ENCODE measurements at places on chromosomes 16 and 17. TPM values are rescaled to one million over a fixed set of nuclear protein-coding genes. Genes with fewer than 3 reads are reported as not detected.

DNA sequence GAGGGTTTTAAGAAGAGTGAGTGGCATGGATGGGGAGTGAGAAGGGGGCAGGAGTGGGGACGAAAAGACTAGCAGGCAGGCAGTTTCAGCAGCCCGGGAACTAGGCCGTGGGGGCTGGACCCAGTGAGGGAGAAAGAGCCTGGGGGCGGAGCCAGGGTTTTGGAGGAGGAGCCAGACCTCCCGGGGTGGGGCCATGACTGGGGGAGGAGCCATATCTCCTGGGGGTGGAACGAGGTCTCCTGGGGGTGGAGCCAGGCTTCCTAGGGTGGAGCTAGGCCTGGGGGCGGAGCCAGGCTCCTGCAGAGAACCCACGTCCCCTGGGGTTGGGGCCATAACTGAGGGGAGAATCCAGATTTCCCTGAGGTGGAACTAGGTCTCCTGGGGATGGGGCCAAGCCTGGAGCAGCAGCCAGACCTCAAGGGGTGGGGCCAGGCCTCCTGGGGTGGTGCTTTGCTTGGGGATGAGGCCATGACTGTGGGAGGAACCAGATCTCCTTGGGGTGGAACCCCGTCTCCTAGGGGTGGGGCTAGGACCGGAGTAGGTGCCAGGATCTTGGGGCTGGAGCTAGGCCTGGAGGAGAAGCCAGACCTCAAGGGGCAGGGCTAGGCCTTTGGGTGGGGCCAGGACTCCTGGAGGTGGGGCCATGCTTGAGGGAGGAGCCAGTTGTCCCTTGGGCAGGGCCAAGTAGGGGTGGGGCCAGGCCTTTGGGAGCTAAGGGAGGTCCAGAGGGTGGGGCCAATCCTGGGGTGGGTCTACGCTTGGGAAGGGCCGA is 41.7 kb upstream of the JPH3 start:
- DNase-seq, result no peak

OR4D1 gene
- not detected for total RNA-seq

CX3CL1 gene
- total RNA-seq, result 6.0 TPM

- DNase-seq, result no peak
Measured at GRCh38 chr17:57668332-57668731, 76.8 kb downstream of the CCDC182 start.

DNA sequence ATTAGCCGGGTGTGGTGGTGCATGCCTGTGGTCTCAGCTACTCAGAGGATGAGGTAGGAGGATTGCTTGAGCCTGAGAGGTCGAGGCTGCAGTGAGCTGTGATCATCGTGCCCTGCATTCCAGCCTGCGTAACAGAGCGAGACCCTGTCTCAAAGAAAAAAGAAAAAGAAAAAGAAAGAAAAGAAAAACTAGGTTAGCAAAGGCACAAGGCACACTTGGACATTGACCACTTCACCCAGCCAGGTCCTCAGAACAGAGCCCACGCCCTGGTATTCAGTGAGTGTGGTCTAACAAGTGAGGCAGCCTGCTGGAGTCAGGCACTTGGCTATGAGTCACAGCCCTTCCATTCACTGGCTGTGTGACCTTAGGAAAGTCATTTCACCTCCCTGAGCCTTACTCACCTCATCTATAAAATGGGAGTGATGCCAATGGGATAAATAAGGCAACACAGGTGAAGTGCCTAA is 10.4 kb downstream of the MILR1 start:
- no peak for DNase-seq

CHAD gene
- total RNA-seq, result 0.27 TPM

GRCh38 chr17:47291242-47291873 is 32.4 kb upstream of the EFCAB13 start:
- no peak for DNase-seq

GRCh38 chr16:10828851-10829366 is 10.3 kb upstream of the TVP23A start:
- DNase-seq, result no peak

KRT12 gene
- total RNA-seq, result not detected

DNA sequence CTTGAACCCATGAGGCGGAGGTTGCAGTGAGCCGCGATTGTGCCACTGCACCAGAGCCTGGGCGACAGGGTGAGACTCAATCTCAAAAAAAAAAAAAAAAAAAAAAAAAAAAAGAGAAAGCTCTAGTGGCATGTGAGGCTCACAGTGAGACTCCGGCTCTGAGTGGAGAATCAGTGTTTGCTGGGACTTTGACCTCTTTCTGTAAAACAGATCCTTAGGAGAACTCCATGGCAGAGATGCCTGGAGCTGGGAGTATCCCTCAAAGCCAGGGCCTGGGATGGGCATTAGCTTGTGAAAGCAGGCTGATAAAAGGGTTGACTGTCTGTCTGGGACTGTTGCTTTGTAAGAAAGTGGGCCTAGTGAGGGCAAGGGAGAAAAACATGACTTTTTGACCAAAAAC is 46.4 kb downstream of the ZNF207 start:
- DNase-seq, result no peak

GFAP gene
- total RNA-seq, result not detected

SCGB1C2 gene
- not detected for total RNA-seq

GP2 gene
- total RNA-seq, result not detected

HSPB9 gene
- total RNA-seq, result 0.40 TPM

- DNase-seq, result no peak
Measured at GRCh38 chr17:75047398-75048098, 523 bp downstream of the KCTD2 start.

GRCh38 chr17:6233856-6234255 is 163.7 kb downstream of the WSCD1 start:
- no peak for DNase-seq

DNA sequence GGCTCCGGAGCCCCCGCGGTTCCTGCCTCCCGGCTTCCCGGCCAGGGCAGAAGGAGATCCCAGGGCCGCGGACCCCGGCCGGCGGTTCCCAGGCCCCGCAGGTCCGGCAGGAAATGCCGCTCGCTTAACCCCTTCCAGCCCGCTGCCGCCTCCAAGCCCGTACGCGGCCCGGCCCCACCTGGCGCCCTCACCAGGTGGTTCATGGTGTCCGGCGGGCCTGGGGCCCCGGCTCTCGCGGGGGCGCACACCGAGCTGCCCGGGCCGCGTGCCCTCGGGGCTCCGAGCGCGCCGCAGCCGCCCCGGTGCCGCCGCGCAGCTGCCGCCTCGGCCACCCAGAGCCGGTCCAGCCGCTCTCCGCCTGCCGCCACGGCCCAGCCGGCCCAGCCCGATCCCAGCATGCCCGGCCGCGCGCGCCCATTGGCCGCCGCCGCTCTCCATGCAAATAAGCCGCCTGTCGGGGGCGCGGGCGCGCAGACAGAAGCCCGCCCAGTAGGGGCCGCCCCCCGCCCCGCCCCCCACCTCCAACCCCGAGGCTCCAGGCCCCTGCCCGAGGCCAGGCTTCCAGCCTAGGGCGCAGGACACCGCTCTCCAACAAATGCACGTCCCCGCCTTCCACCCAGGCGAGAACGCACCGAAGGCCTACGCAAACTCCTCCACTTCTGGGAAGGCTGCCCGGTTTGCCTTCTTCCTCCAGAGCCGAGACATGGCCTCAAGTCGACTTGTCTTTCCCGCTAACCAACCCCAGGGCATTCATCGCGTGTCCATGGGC is at the start of gene BCAR1:
TSS of gene BCAR1 (minus strand) at position 345 of the 769 bp plus-strand sequence. CDS start at position 203, 142 bp downstream.
- peak; percentile 79 for DNase-seq

CCT6B gene
- total RNA-seq, result 2.5 TPM

CASKIN1 gene
- total RNA-seq, result 18.9 TPM

OR2C1 gene
- total RNA-seq, result 0.16 TPM

- DNase-seq, result no peak
Measured at GRCh38 chr16:76756951-76757350, 434.0 kb upstream of the MON1B start.

- no peak for DNase-seq
Measured at GRCh38 chr16:65097296-65097695, 24.6 kb downstream of the CDH11 start.

- DNase-seq, result no peak
Measured at GRCh38 chr16:61332461-61332860, 703.8 kb downstream of the CDH8 start.

GRCh38 chr16:84813141-84813934 is 6.4 kb upstream of the CRISPLD2 start:
- no peak for DNase-seq

DNA sequence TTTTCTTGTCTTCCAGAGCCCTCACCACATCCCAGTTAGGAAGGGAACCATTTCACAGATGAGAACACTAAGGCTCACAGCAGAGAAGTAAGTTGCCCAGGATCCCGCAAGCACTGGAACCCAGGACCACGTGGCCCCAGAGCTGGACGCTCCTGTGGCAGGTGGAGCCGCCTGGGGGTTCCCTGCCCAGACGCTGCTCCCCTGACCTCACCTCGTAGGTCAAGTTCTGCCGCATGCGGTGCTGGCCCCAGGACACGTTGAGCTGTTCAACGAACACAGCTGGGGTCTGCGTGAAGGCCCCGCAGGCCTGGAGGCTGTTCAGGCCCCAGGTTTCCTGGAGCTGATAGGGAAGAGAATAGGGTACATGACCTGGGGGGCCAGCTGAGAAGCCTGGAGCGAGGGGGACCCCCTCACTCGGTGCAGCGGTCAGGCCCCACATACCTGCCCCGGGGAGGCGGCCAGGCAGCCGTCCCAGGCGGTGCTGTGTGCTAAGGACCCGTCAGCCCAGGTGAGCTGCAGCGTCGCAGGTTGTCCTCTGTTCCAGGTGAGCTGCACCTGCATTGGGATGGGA is 54.1 kb downstream of the RMI2 start:
- no peak for DNase-seq

- DNase-seq, result no peak
Measured at GRCh38 chr17:29238133-29238850, 8.4 kb upstream of the CRYBA1 start.

KRTAP17-1 gene
- not detected for total RNA-seq

- DNase-seq, result no peak
Measured at GRCh38 chr16:27706156-27706865, 156.4 kb downstream of the KATNIP start.

BAIAP3 gene
- total RNA-seq, result 3.4 TPM

DNAAF8 gene
- 0.68 TPM for total RNA-seq

DNA sequence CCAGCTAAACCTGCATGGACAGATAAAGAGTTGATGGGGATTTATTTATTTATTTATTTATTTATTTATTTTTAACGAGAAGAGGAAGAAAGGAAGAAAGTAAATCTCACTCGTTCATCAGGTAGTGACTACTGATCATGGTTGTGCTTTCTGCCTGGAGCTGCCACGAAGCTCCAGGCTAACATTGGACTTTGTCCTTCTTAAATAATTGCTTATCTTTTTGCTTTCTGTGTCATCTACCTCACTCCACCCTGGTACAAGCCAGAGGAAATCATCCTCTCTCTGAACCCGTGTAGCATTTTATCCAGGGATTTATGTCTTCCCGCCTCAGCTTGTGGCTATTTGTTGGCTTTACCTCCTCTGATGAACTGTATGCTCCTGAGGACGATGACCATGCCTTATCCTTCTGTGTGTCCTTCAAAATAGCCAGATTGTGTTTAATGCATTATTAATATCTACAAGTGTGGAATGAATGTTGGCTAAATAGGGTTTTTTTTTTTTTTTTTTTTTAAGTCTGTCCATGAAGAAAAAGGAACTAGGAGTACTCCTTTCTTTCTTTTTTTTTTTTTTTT is 8.0 kb upstream of the SLC12A3 start:
- no peak for DNase-seq

GRCh38 chr16:66262253-66263167 is 104.0 kb upstream of the CDH5 start:
- no peak for DNase-seq

NSMCE1 gene
- 30.4 TPM for total RNA-seq

VPS25 gene
- total RNA-seq, result 83.7 TPM

GRCh38 chr17:82908543-82909160 is 68.8 kb upstream of the ZNF750 start:
- no peak for DNase-seq

GRCh38 chr17:82802075-82802780 is 37.6 kb downstream of the ZNF750 start:
- DNase-seq, result no peak

- peak; percentile 94 for DNase-seq
Measured at GRCh38 chr17:8153957-8154607, 1.9 kb upstream of the PER1 start.

- DNase-seq, result no peak
Measured at GRCh38 chr17:62791235-62791734, 16.8 kb downstream of the MARCHF10 start.

DNA sequence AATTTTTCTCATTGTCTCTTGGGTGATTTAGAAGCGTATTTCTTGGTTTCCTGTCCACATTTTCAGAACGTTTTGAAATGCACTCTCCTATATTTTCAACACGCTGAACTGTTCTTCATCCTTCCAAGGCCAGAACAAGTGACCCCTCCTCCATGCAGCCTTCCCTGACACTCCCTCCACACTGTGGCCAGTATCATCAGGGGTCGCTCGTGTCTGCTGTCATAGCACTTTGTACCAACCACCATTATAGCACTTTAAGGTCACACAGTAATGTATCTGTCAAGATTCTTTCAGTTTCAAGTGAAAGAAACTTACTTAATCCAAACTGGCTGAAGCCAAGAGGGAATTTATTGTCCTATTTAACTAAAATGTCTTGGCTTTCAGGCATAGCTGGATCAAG is 17.5 kb upstream of the IL21R start:
- DNase-seq, result no peak

DNA sequence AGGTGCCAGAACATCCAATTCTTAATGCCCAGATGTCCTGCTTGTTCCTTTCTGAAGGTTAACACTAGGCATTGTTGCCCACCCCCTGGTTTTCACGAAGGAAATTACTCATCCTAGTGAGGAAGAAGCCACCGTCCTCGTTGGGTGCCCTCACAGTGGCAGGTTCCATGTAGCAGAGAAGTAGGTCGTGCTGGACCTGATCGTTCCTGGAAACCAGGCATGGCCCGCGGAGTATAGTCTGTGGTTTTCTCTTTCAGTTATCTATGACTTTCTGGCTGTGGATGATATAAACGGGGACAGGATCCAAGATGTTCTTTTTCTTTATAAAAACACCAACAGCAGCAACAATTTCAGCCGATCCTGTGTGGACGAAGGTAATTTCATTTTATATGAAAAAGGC is 16.5 kb downstream of the RGS11 start:
- DNase-seq, result no peak

GRCh38 chr16:52209227-52209626 is 337.7 kb downstream of the TOX3 start:
- DNase-seq, result no peak

ACSM3 gene
- 0.48 TPM for total RNA-seq

GRCh38 chr17:1331708-1332107 is 52.2 kb downstream of the TRARG1 start:
- no peak for DNase-seq

GRCh38 chr16:1820096-1820945 is 6.3 kb downstream of the HAGH start:
- DNase-seq, result no peak

GRCh38 chr17:65009848-65010247 is 46.7 kb downstream of the GNA13 start:
- no peak for DNase-seq

- no peak for DNase-seq
Measured at GRCh38 chr17:79850571-79851460, 11.6 kb upstream of the CBX4 start.
